GM03348 (cell line): ENCODE measurements at places on chromosomes 12 and 14.
A peak's percentile ranks its signal among the peaks of the same experiment; 100 is the strongest.

DNA sequence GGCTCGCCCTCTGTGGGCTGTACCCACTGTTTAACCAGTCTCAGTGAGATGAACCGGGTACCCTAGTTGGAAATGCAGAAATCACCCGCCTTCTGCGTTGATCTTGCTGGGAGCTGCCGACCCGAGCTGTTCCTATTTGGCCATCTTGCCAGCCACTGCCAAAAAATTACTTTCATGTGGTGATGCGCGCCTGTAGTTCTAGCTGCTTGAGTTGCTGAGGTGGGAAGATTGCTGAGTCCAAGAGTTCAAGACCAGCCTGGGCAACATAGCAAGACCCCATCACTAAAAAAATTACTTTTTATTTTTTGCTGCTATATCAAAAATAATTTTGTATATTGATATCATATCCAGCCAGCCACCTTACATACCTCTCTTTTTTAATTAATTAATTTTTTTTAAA lies 18.4 kb downstream of the BRMS1L start:
- no peak for DNase-seq

GRCh38 chr12:57233357-57234232 lies 4.1 kb downstream of the SHMT2 start:
- no peak for DNase-seq

DNA sequence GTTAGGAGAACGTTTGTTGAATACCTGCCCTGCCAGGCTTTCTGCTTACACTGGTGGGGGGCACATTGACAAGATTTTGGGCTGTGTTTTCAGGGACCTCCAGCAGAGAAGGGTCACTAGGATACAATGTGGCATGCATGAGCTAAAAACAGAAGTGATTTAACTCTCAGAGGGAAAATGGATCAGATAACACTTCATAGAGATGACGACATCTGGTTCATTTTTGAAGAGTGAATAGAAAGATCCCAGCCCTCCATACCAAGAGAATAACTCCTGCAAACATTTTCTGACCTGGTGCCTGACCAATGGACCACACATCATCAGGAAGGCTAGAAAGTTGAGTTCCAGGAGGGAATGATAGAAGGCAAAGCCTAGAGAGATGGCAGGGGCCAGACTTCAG lies 33.7 kb downstream of the CKB start:
- DNase-seq = no peak

- DNase-seq = no peak
Measured at GRCh38 chr12:63982604-63983295, 138.2 kb downstream of the SRGAP1 start.

DNA sequence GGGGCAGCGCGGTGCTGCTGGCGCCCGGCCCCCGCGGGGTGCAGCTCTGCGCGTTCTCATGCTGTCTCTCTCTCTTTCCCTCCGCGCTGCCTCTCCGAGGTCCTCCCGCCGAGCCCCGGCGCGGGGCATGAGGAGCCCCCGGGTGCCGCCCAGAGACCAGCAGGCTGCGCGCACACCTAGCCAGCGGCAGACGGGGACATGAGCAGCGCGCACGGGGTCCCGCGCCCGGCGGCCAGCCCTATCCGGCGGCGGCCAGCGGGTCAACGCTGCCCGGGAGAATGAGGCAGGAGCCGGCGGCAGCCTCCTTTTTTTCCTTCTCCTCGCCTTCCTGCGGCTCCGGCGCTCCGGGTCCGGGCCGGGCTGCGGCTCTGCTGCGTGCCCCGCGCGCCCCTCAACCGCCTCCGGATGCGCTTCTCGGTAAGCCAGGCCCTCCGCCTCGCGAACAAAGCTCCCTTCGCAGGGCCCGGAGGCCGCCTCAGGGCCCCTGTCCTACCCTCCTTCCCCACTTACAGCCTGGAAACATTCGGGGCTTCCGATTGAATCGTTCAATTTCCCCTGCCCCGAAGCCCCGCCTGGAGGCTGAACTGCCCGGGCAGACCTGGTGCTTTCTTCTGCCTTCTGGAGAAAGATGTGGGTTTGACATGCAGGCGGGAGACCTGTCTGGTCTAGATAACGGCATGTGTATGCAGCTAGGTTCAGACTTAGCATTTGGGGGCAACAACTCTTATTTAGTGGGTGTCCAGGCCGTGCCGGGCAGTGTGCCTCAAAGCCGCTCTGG lies at the start of gene TUNAR:
TUNAR (plus strand) TSS at position 72 of the 778 bp plus-strand sequence.
- DNase-seq = peak; percentile 54
